ENCODE measurements at places on chromosomes 5 and 9.

GRCh38 chr9:20307621-20308020, 314.7 kb downstream of the MLLT3 start:
- DNase-seq = no peak

DNA sequence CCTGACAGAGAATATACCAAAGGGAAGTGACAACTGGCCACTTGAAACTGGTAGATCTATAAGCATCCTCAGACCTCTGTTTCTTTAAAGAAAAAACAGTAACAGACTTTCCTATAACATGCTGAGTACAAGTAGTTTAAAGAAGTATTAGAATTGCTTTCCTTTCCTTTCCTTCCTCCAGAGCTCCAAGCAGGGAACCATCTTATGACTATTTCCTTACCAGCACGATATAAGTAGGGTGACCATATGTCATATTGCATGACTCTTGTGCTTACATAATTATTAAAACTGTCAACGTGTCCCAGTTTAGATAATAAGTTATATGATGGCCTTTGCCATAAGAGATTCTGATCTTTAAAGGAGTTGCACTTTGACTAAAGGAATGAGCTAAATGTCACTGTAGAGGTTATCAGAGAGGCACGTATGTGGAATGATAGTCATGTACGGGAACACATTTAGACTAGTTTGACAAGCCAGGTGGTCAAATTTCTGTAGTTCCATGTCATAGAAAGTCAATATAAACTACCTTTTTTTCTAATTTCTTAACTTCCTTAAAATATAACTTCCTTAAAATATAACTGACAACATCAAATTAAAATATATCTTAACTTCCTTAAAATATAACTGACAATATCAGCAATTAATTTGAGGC, 212.7 kb upstream of the CD180 start:
- DNase-seq = no peak

DNA sequence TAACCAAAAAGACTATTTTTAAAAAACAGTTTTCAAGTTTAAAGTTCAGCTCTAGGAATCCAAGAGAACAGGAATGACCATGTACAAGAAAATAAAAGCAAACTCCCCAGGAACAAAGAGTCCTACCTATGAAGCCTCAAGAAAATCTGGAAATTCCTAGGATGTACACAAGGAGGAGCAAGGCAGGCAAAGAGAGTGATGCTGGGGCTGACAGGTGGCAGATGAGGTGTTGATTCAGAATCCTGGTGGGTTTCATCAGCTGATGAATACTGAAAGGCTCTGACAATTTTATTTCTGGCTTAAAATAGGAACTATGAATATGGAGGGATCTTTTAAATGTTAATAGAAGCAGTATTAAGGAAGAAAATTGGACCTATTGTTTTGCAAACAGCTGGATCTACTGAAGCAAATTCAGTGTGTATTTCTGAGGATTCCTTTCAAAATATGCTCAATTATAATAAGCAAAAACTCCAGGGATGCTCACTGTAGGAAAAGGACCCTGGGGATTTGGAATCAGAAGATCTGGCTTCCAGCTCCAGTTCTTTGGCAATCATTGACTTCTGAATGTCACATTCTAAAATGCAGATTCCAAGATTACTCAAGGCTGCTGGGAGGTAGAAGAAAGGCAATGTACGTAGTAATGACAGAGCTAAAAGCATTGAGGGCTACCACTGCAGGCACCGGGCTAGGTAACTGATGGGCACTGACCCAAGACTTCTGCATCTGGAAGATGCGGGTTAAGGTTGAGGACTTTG, 28.0 kb upstream of the SH3RF2 start:
- DNase-seq = no peak

- no peak for DNase-seq
Observed at GRCh38 chr9:108586471-108587139, 269.2 kb downstream of the ACTL7B start.

GRCh38 chr5:36932699-36933098, 56.1 kb downstream of the NIPBL start:
- no peak for DNase-seq

GRCh38 chr9:86500031-86500430, 145.8 kb upstream of the TUT7 start:
- DNase-seq = no peak

DNA sequence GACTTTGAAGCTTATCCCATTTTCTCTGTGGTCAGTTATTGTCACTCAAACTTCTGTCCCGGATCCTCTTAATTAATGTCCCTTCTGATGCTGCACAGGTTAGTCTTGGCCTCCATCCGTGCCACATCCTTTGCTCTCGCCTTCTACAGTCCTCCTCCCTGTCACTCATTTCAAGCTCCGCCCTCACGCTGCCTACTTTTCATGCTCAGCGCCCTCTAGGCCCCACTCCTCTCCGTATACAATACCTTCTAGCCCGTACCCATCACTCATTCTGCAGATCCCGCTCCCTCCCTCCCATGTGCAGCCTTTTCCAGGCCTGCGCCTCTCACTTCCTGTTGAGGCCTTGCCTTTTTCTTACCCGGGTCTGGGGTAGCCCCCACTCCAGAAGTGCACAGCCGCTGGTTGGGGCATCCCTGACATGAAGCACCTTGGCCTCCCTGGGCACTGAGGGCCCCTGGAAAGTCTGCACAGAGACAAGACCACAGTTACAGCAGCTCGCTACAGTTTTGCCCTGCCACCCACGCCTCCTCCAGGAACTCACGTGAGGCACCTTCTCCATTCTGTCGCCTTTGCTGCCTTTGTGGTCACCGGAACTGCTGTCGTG, 88.5 kb upstream of the SLC25A48 start:
- no peak for DNase-seq

GRCh38 chr9:91053824-91054223, 252.2 kb downstream of the SYK start:
- DNase-seq = no peak
